Left lung (tissue), 14 donors: ENCODE measurements at places on chromosomes 7 and 10. TPM values are rescaled to one million over a fixed set of nuclear protein-coding genes. Genes with fewer than 3 reads are reported as not detected.

DNA sequence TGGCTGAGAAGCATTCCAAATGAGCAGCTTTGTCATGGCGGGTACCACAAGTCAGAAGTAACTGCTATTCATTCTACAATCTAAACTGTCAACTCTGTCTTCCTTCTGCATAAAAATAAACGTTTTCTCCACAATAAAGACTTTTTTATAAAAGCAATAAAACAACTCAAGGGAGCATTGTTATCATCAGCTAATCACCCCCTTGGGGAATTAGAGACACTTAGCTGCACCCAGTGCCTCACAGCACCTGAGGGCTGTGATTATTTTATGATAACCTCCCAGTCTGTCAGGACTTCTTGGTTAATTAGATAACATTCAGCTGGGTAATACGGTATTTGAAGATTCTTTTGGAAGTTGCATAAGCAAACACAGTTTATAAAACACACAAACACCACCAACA, 155.6 kb downstream of the PPP1R3A start:
- DNase-seq = no peak

Gene CACNB2
- 4.0 TPM for total RNA-seq

Gene GAD2
- not detected for total RNA-seq

Gene AKR1D1
- not detected for total RNA-seq

Gene VSTM4
- total RNA-seq = 13.2 TPM

- DNase-seq = peak; percentile 98
Observed at GRCh38 chr7:100088621-100089457, at the start of gene COPS6. TSS of gene COPS6 (plus strand) at chr7:100088969. CDS start at chr7:100088991, 22 bp downstream.

GRCh38 chr7:83648464-83649241, at the start of gene SEMA3E:
TSS of gene SEMA3E (minus strand) at chr7:83649139.
- no peak for DNase-seq

Gene SEMA3E
- total RNA-seq = 4.1 TPM

- no peak for DNase-seq
Observed at GRCh38 chr10:121735263-121735662, 137.0 kb upstream of the FGFR2 start.

- no peak for DNase-seq
Observed at GRCh38 chr7:129835569-129835968, 117.2 kb downstream of the UBE2H start.

DNA sequence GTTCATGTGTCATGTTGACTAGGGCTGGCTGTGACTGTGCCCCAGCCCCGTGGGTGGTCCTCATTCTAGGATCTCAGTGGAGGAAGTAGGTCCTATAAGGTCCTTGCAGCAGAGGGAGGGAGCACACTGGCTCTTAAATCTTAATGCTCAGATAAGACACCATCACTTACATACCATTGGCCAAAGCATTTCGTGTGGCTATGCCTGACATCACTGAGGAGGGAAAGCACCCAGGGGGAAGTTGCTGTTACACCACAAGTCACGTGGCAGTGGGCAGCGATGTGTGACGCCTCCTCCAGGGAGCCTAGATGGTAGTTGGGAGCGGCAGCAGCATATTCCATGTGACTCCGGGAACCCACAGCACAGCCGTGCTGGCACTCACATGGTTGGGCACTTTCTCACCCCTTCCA, 224.7 kb upstream of the SH2B2 start:
- no peak for DNase-seq

DNA sequence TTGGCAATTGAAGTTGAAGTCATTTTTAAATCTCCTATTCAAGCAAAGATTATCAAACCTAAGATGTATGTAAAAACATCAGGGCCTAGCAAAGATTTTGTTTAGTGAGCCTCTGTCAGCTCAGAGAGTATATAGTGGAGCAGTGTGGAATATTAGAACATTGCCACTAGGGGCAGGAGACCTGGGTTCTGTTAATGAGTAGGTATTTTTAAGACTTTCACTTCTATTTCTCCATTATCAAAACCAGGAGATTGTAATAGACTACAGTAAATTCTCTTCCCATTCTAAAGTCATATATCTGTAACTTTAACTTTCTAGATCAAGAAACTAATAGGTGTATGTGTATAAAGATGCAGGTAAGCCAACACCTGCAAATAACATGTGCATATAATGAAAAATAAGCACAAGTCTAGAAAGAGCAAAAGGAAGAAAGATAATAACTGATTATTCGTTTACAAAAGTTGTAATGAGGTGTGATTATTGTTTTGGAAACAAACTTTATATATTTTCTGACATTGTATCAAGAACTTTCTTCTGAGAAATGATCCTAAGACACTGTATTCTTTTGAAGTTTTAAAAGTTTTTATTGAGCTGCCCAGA, 64.4 kb downstream of the KCND2 start:
- no peak for DNase-seq

DNA sequence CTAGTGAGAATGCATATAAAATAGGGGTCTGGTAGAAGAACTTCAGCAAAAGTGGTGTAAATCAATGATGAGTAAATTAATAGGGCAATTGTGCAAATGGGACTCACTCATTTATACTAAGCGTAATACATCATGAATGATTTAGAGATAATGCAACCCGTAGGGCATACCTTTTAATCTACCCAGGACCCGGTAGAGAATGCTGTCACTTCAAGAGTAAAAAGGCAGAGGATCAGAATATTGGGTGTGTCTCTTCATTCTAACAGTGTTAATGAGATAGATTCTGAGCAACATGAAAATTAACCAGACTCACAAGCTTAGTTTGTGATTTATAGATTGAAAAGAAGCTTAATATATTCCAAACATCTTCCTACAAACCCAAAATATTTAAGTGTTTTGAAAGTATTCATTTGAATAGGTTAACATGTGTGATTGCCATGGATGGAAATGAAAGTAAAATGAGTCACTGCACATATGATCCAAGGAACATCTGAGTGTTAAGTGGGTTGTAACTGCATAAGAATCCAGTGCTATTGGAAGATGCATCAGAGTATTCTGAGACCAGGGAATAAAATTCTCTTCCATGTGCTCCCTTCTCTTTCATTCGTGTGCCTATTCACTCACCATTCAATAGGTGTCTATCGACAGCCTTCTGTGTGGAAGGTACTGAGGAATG, 690.6 kb downstream of the AUTS2 start:
- no peak for DNase-seq

DNA sequence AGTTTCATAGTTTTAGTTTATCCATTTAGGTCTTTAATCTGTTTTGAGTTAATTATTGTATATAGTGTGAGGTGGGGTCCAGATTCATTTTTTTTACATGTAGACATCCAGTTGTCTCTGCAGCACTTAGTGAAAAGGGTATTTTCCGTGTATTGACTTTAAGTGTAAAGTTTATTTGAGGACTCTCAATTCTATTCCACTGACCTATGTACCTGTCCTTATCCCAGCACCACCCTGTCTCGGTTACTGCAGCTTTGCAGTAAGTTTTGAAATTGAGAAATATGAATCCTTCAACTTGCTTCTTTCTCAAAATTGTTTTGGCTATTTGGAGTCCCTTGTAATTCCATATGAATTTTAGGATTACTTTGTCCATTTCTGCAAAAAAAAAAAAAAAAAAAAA, 29.8 kb downstream of the FHIP2A start:
- DNase-seq = no peak
